ENCODE measurements at places on chromosomes 16 and 17.
A peak's percentile ranks its signal among the peaks of the same experiment; 100 is the strongest.

DNA sequence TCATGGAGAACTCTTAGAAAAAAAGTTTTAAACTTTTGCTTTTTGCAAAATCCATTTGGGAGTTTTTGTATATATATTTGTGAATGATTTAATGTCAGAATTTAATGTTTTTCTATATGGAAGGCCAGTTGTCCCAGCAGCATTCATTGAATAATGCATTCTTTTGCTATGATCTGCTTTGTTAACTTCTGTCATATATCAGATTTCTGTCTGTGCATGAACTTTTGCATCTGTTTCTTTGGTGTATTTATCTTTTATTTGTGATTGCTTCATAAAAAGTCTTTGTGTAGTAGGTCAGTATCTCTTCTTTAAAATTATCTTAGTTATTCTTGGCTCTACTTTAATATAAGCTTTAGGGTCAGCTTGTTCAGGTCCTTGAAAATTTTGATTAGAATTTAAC is 84.2 kb downstream of the MAP2K4 start:
- DNase-seq: no peak

DNA sequence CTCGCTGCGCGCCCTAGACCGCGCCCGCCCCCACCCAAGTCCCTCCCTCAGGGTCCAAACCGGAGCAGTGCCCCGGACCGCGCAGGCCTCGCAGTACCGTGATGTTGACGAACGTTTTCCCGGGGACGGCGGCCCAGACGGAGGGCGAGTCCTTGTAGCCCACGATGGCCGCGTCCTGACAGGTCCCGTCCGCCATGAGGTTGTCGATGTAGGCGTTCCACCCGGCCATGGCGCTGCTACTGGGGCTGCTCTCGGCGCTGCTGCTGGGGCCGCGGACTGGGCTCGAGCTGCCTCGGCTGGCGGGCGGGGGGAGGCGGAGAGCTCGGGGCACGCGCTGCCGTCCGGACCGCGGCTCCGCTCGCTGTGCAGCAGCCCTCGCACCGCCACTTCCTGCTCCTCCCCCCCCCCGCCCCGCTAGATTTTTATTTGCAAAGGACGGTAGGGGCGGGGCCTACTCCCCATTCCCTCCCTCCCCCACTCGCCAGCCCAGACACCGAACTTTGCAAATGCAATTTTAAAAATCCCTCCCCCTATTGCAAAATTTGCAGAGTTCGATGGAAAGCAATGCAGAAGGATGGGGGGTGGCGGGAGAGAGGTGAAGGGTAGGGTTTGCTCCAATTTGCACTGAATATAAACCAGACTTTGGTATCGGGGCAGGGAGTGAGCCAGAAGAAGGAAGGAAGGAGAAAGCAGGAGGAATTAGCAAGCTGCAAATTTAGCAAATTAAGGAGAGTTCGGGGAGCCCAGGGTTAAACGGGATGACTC is at the start of gene PFN1:
PFN1 (minus strand) TSS at position 365 of the 765 bp plus-strand sequence; CDS start at position 229, 136 bp downstream.
- peak; percentile 77 for DNase-seq

- DNase-seq: no peak
Observed at GRCh38 chr16:46658925-46659324, 30.1 kb downstream of the VPS35 start.

DNA sequence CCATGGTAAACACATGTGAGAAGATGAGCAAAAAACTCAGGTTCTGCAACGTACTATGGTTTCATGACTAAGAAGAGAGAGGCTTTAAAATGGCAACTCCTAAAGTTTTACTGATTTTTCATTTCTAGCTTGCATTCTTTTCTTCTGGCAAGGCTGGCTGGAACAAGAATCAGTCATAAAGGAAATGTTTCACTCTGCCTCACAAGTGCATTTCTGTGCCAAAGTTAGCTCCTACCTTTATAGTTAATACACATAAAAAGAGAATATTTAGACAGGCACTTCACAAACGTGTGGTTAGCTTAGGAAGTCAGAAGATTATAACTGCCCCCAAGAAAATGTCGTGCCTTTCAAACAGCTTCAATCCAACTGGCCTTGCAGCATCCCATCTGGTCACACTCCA is 417.1 kb upstream of the CDH11 start:
- DNase-seq: no peak

GRCh38 chr16:48206594-48207242 is 37.4 kb upstream of the LONP2 start:
- no peak for DNase-seq

DNA sequence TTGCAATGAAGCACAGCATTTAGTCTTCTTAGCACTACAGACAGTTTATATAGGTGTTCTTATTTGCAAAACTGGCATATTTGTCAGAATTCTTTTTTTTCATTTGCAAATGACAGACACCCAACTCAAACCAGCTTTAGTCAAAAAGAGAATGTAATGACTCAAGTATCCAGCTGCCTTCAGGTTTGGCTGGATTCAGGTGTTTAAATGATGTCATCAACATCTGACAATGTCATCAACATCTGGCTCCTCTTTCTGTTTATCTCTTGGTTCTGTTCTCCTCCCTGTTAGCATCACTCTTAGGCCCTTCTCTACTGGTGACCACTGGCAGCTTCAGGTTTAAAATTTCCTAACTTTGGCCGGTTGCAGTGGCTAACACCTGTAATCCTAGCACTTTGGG is 18.9 kb downstream of the TMC5 start:
- DNase-seq: no peak

DNA sequence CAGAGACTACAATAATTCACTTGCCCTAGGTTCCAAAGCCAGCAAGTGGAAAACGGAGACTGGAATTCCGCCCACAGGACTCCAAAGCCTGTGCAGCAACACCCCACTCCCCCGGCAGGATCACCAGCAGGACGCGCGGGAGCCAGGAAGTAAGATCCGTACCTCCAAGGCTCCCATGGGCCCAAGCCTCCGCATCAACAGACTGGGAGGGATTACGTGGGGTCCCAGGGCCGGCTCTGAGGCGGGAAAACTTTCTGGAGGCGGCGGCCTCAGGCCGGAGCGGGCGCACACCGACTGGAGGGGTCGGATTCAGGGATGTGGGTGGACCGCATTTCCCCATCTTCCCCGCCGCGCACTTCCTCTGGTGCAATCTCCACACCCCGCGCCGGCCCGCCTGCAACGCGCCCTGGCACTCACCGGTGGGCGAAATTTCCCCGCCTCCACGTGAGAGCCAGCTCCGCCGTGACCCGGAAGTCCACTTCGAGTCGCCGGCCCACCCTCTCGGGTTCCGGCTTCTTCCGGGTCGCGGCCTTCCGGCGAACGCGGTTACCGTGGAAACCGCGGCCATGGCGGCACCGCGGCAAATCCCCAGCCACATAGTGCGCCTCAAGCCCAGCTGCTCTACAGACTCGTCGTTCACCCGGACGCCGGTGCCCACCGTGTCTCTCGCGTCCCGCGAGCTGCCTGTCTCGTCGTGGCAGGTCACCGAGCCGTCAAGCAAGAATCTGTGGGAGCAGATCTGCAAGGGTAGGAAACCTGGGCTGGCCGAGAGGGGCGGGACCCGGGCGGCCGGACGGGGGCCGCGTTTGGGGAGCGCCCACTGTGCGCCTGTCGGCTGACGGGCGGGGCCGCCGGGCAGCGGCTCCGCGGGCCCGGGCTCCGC is at the start of the genes IQCK and KNOP1:
IQCK (plus strand) TSS at position 531 of the 883 bp plus-strand sequence; CDS start at position 567, 36 bp downstream.
KNOP1 (minus strand) TSS at position 487 of the 883 bp plus-strand sequence. CDS start 3,192 bp downstream, outside the sequence.
- peak; percentile 78 for DNase-seq

- DNase-seq: no peak
Observed at GRCh38 chr17:30344283-30345088, 10.6 kb upstream of the TMIGD1 start.

DNA sequence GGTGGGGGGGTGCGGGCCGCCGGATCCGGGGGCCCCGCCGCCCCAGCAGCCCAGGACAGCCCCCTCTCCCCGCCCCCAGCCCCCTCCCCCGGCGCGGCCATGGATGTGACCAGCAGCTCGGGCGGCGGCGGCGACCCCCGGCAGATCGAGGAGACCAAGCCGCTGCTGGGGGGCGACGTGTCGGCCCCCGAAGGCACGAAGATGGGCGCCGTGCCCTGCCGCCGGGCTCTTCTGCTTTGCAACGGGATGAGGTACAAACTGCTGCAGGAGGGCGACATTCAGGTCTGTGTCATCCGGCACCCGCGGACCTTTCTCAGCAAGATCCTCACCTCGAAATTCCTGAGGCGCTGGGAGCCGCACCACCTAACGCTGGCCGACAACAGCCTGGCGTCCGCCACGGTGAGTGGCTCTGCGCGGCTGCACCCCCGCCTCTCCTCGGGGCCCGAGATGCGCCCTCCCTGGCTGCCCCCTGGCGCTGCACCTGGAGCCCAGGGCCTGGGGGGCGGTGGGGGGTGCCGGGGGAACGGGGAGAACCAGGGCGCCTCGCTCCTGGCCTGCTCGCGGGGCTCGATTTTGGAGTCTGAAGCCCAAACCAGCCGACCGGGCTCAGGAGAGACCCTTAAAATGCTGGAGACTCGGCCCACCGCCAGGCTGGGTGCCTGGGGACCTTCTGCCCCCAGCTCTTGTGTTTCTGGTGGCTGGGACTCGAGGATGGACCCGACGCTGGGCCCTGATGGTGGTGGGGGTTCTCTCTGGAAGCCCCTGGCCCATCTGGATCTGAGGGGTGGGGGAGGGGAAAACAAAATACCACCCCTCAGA is 744 bp downstream of the CMIP start:
- no peak for DNase-seq

- DNase-seq: no peak
Observed at GRCh38 chr16:17350207-17350606, 120.6 kb downstream of the XYLT1 start.

DNA sequence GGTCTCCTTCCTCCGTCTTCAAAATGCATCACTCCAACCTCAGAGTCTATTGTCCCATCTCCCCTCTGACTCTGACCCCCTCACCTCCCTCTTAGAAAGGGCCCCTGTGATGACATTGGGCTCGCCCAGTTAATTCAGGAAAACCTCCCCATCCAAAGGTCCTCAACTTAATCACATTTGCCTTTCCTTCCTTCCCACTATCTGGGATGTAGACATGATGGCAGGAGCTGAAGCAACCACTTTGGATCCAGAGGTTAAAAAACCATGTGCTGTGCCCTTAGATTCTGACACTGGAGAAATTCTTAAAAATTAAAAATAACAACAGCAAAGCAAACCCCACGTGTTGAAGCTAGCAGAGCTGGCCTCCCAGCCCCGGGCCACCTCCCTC is 80.2 kb downstream of the ZDHHC7 start:
- DNase-seq: no peak

DNA sequence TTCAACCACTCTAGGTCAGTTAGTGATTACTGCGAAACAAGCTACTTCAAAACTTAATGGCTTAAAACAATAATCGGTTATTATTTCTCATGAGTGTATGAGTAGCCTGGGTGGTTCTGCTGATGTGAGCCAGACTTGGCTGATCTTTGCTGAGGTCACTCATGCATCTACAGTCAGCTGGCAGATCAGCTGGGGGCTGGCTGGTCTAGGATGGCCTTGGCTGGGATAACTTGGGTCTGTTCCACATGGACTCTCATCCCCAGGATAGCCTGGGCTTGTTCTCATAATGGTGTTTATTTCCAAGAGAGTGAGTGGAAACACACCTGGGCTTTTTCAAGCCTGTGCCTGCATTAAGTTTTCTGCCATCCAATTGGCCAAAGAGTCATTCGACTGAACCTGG is 13.0 kb downstream of the CCDC182 start:
- DNase-seq: no peak

DNA sequence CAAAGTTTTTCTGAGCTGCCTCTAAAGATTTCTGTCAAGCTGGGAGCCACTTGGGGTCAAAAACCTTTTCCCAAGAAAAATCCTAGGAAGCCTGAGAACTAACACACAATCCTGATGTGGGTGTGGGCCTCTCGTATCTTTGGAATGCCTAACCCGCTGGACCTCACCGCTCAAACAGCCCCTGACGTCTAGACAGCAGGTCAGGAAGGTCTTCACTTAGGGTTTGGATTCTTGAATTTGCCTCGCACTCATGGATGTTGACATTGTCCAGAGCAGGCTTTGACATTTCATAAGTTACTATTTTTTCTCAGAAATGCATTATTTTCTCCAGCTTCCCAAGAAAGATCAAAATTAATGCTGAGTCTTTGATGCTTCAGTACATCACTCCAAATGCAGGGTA is 18.9 kb downstream of the TEX2 start:
- DNase-seq: no peak

DNA sequence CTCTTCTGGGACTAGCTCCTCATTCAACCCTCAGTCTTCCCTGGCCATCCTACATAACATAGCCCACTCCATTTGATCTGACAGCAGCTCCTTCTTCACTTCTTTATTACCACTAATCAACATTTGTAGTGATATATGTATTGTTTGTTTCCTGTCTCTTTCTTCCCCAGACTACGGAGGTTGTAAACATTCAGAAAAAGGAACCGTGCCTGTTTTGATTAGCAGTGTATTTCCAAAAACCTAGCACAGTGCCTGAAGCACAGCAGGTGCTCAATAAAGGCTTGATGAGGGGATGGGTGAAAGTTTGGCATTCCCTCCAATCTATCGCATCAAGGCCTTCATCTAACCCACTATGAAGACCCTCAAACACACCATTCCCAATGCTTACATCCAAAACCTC is 150.8 kb downstream of the XYLT1 start:
- no peak for DNase-seq

DNA sequence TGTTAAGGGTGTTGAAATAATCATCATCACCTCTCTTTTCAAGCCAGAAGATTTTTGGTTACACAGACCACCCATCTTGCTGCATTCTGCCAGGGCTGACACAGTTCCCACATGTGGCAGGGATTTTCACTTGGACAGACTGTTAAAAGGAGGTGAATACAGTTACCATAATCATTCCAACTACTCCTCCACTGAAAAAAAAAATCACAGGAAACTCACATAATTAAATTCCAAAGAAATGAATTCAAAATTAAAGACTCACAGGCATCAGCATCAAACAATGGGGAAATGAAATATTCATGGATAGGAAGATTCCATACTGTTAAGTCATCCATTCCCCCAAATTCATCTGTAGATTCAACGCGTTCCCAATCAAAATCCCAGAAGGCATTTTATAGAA is 209.4 kb downstream of the MRTFB start:
- no peak for DNase-seq

- DNase-seq: no peak
Observed at GRCh38 chr17:36684134-36684533, 82.8 kb downstream of the MRM1 start.

GRCh38 chr16:23557779-23558702 is 514 bp downstream of the UBFD1 start:
- DNase-seq: no peak

DNA sequence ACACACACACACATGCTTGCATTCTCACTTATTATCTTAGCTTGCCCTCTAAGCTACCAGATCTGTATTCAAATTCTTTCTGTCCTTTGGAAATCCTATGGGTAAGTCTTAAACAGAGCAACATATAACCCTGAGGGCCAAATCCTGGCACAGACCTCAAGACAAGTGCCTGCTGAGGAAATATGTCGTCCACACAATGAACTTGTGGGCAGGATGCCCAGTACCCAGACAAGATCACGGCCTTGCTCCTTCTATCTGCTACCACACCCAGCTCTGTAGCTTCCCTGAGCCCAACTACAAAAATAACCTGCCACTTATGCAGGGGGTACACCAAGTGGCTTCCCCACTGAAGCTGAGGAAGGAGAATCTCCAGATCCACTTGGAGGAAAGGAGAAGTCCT is 37.3 kb upstream of the FA2H start:
- DNase-seq: no peak

- DNase-seq: no peak
Observed at GRCh38 chr17:21164216-21164615, 37.5 kb downstream of the DHRS7B start.

GRCh38 chr17:27970587-27970986 is 71.9 kb upstream of the NLK start:
- DNase-seq: no peak

Measured in stimulated activated CD8-positive, alpha-beta memory T cell treated with anti-CD3 and anti-CD28 coated beads, Interleukin-2, amount 100 ng/mL, for 1 hour (primary cell).